ENCODE measurements at places on chromosomes 6 and 20.

GRCh38 chr6:169250660-169251059 lies 3.0 kb downstream of the THBS2 start:
- H3K36me3 ChIP-seq: no peaks in the 10 kb centered on the region
- H3K4me1 ChIP-seq: no peaks in the 10 kb centered on the region
- H3K27me3 ChIP-seq: no peaks in the 10 kb centered on the region
- no peak overlapping the region for H3K4me3 ChIP-seq
- DNase-seq: no peak

GRCh38 chr6:2132416-2132815 lies 113.0 kb downstream of the GMDS start:
- no peak for DNase-seq
- no peaks in the 10 kb centered on the region for H3K36me3 ChIP-seq
- H3K27ac ChIP-seq: no peak overlapping the region

DNA sequence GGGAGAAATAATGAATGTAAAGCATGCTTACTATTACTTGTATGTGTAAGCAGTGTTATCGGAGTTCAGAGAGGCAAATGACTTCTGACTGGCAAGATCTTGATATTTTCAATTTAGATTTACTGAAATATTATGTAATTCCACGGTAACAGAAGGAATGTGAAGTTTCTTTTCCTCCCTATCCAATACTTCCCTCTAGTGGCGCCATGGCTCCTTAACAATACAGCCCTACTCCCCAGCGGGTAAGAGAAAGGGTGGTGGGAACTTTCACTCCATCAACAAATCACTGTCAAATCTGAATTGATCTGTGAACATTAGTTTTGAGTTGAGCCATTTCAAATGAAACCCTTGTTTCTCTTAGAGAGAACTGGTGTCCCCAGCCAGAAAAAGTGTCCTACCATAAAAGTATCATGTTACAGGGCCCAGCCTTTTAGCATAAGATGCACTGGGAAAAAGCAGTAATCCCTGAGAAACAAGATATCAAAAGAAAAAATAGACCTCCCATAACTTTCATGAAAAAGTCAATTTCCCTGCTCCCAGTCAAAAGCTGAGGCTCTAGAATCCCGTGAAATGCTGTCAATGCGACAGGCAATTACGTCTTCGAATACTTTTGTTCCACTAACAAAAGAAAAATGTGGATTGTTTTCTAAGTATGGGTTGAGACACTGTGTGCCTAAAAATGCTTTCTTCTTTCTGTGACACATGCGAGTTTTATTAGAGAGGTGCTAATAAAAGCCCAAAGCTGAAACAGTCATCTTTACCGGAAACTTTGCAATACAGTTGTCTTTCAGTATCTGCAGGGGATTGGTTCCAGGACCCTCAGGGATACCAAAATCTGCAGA lies 12.9 kb downstream of the COX7A2 start:
- H3K36me3 ChIP-seq: no peaks in the 10 kb centered on the region
- no peaks in the 10 kb centered on the region for H3K4me1 ChIP-seq
- no peak overlapping the region for H3K4me3 ChIP-seq
- no peak overlapping the region for H3K27ac ChIP-seq
- no peaks in the 10 kb centered on the region for H3K27me3 ChIP-seq

- H3K36me3 ChIP-seq: no peaks in the 10 kb centered on the region
- H3K27me3 ChIP-seq: no peaks in the 10 kb centered on the region
- H3K27ac ChIP-seq: no peak overlapping the region
Observed at GRCh38 chr6:168274037-168274952, 45.3 kb downstream of the DACT2 start.

DNA sequence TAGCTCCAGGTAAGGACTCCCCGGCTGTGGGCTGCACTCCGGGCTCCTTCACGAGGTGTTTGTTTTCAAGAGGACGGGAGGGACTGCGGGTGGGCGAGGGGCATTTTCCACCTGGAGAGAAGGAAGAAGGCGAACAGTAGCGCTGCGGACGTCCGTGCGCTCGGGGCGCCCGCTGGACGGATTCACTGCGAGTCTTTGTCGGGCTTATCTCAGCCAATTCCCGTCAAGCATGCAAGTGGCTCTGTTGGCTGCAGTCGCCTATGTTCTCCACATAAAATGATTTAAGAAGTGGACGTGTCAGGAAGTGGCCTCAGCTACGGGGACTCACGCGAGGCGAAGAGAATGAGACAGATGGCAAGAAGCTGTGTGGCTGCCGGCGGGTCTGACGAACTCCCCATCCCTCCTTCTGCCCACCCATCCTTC lies 332 bp downstream of the GRIK2 start:
- no peaks in the 10 kb centered on the region for H3K36me3 ChIP-seq
- no peak overlapping the region for H3K27ac ChIP-seq
- H3K4me1 ChIP-seq: peaks cover 3% of the 10 kb centered on the region
- no peaks in the 10 kb centered on the region for H3K27me3 ChIP-seq

GRCh38 chr6:164926686-164927085 lies 382.7 kb downstream of the C6orf118 start:
- no peaks in the 10 kb centered on the region for H3K4me1 ChIP-seq
- no peak overlapping the region for H3K4me3 ChIP-seq
- no peak for DNase-seq
- no peaks in the 10 kb centered on the region for H3K36me3 ChIP-seq

DNA sequence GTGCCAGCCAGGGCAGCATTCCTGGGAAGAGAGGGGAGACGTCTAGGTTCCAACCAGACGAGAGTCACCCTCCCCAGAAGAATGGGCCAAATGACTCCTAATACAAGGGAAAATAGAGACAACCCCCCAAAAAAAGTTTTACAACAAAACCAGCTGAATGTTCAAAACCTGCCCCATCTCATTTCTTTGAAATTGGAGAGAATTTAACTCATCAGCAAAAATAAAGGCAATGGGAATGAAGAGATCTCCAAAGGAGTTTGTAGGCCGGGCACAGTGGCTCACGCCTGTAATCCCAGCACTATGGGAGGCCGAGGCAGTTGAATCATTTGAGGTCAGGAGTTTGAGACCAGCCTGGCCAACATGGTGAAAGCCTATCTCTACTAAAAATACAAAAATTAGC lies 9.7 kb upstream of the EMILIN3 start:
- no peaks in the 10 kb centered on the region for H3K36me3 ChIP-seq
- no peaks in the 10 kb centered on the region for H3K4me1 ChIP-seq
- H3K4me3 ChIP-seq: no peak overlapping the region

GRCh38 chr6:159067334-159067733 lies 22.5 kb upstream of the TAGAP start:
- H3K27me3 ChIP-seq: no peaks in the 10 kb centered on the region
- no peak for DNase-seq
- H3K4me1 ChIP-seq: no peaks in the 10 kb centered on the region
- no peaks in the 10 kb centered on the region for H3K36me3 ChIP-seq
- H3K4me3 ChIP-seq: no peak overlapping the region

- no peak overlapping the region for H3K4me3 ChIP-seq
- H3K36me3 ChIP-seq: no peaks in the 10 kb centered on the region
- no peaks in the 10 kb centered on the region for H3K4me1 ChIP-seq
- H3K27me3 ChIP-seq: no peaks in the 10 kb centered on the region
Observed at GRCh38 chr6:116492331-116493067, 18.9 kb upstream of the CALHM5 start.

DNA sequence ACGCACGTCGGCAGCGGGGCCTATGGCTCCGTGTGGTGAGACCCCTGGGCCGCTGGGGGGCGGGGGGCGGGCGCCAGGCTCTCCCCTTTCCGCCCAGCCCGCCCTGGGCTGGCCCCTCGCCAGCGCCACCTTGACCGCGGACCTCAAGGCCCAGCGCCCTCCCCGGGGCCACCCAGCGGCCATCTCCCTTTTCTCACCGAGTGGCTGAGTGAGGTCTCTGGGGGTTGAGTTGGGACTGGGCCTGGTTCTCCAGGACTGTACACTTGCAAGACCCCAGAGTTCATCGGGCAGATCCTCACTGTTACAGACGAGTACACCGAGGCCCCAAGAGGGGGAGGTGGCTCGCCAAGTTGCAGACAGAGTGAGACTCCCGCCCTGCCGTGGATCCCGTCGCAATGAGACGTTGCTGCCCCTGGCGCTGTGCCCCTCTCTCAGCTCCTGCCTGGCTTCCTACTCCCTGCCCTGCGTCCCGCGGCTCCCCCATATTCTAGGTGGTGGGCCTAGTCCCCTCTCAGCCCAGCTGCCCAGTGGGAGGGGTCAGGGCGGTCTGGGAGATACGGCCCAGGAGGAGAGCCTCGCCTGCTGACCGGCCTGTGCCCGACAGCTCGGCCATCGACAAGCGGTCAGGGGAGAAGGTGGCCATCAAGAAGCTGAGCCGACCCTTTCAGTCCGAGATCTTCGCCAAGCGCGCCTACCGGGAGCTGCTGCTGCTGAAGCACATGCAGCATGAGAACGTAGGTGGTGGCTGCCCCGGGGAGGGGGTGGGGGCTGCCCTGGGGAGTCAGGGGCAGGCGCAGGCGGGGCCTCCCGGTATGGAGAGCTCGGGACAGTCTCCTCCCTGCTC lies 576 bp downstream of the MAPK13 start:
- H3K27ac ChIP-seq: peak overlapping the region; percentile 98
- no peaks in the 10 kb centered on the region for H3K27me3 ChIP-seq

- H3K4me3 ChIP-seq: no peak overlapping the region
- H3K27me3 ChIP-seq: no peaks in the 10 kb centered on the region
- H3K27ac ChIP-seq: no peak overlapping the region
- no peak for DNase-seq
- no peaks in the 10 kb centered on the region for H3K36me3 ChIP-seq
Observed at GRCh38 chr6:1849691-1850090, 240.0 kb downstream of the FOXC1 start.

DNA sequence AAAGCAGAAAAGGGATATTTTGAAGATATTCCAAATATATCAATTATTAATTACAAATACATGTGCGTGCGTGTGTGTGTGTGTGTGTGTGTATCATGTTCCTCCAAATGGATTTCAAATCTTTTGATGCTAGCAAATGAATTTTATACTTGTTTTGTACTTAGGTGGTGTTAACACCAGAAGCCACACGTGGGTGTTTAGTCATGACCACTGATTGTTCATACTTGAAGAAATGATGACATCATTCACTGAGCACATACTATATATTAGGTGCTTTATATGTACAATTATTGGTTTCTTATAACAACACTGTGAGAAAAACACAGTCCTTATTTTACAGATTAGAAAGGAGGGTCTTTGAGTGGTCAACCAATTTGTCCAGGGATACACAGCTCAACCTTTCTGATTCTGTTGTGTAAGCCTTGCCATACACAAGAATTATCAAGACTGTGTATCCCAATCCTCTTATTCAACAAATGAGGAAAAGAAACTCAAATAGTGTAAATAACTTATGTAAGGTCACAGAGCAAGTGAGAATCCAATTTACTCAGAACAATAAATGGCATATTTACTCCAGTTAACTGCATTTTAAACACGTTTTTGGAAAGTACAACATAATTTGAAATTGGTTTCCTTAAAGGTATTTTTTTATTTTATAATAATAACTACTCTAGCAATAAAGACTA lies 88.5 kb downstream of the BCAS1 start:
- H3K36me3 ChIP-seq: no peaks in the 10 kb centered on the region
- H3K4me3 ChIP-seq: no peak overlapping the region
- no peak overlapping the region for H3K27ac ChIP-seq
- H3K4me1 ChIP-seq: no peaks in the 10 kb centered on the region
- DNase-seq: no peak

DNA sequence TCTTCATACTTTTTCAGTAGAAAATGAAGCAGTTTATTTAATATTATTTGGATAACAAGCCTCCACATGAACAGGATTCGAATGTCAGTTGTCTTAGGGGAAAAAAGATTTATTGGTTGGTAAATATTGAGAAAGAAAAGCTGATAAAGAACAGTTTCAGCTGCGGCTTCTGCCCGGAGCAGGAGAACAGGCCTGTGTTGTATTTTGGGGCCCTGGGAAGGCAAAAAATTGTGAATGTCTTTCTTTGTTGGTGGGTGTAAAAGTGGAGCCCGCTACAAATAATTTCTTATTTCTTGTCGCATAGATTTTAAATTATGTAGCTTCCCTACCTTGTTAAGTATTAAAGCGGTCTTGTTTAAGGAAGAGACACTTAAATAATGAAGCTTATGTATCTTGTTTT lies 90.5 kb upstream of the PAX1 start:
- H3K27ac ChIP-seq: no peak overlapping the region
- no peaks in the 10 kb centered on the region for H3K36me3 ChIP-seq
- no peaks in the 10 kb centered on the region for H3K27me3 ChIP-seq
- peaks cover 13% of the 10 kb centered on the region for H3K4me1 ChIP-seq
- no peak overlapping the region for H3K4me3 ChIP-seq

DNA sequence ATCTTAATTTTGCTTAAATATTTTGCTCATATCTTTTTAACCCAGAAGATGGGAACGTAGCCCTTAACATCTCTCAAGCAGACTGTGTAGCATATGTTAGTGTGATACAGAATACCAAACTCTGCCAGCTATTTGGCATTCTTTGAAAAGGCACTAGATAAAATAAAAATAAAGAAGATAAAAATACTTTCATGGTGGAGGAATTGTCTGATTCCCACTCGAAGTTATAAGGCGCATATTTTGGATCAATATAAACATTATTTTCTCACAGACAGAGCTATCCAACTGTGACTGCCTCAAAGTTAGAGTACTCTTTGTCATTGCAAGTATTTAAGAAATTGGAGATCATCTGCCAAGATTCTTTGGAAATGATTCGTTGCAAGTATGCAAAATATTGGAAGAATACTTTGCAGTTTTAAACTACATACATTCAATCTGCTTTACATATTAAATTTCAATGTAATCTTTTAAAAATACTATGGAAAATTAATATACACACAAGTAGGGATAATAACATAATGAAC lies 10.8 kb upstream of the EEF1E1 start:
- no peak for DNase-seq
- H3K27ac ChIP-seq: no peak overlapping the region
- peaks cover 23% of the 10 kb centered on the region for H3K4me1 ChIP-seq
- no peak overlapping the region for H3K4me3 ChIP-seq
- no peaks in the 10 kb centered on the region for H3K36me3 ChIP-seq

DNA sequence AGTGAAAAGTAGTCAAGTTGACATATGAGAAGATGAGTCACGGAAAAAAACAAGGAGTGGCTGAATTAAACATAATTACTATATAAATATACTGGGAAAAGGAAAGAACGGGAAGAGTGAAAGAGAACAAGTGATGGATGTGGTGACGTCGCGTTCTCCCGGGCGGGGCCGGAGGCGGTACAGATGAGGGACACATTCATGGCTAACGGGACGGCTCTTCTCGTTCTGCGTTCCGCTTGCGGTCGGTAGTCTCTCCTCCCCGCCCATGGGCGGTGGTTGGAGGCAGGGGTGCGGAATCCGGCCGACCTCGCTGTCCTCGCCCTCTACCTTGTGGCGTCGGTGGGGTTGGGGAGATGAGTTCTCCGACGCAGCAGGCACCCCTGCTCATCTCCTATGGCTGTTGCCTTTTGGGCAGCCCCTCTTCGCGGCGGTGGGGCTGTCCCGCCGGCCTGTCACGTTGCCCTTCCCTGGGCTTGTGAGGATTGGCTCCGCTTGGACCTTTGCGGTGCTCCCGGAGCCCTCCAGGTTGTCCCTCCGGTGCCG lies 22.5 kb downstream of the HLA-G start:
- no peak overlapping the region for H3K27ac ChIP-seq
- no peaks in the 10 kb centered on the region for H3K27me3 ChIP-seq
- no peaks in the 10 kb centered on the region for H3K36me3 ChIP-seq
- no peaks in the 10 kb centered on the region for H3K4me1 ChIP-seq
- DNase-seq: no peak
- H3K4me3 ChIP-seq: no peak overlapping the region

- H3K27ac ChIP-seq: no peak overlapping the region
- no peaks in the 10 kb centered on the region for H3K27me3 ChIP-seq
- no peak overlapping the region for H3K4me3 ChIP-seq
- DNase-seq: no peak
- H3K4me1 ChIP-seq: no peaks in the 10 kb centered on the region
- H3K36me3 ChIP-seq: no peaks in the 10 kb centered on the region
Observed at GRCh38 chr6:16684896-16685554, 76.2 kb downstream of the ATXN1 start.

Measured in MM.1S (cell line).